ENCODE measurements at places on chromosomes 11 and 22.

- DNase-seq: peak; percentile 73
Observed at GRCh38 chr11:122186439-122187080, 70.5 kb upstream of the BLID start.

- no peak for DNase-seq
Observed at GRCh38 chr11:2447253-2447950, 2.6 kb downstream of the KCNQ1 start.

GRCh38 chr11:13784855-13785254, 116.4 kb downstream of the FAR1 start:
- DNase-seq: no peak

- DNase-seq: no peak
Observed at GRCh38 chr22:46929046-46929709, 166.7 kb downstream of the TBC1D22A start.

- DNase-seq: no peak
Observed at GRCh38 chr11:6864438-6864837, 1.6 kb downstream of the OR10A2 start.

DNA sequence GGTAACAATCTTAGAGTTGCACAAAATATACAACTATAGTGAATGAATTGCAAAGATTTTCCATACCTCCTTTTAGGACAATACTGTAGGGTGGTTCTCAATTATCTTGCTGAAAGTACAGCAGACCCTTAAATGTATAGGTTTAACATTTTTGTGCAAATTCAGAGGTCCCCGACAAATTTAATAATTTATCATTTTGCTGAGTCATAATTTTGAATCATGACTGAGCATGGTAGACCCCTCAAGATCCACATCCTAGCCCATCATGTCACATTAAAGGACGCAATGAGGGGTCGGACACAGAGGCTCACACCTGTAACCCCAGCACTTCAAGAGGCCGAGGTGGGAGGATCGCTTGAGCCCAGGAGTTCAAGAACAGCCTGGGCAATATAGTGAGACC, 43.5 kb downstream of the OSBP start:
- no peak for DNase-seq

- DNase-seq: no peak
Observed at GRCh38 chr22:34808618-34809017, 257.3 kb upstream of the ISX start.

DNA sequence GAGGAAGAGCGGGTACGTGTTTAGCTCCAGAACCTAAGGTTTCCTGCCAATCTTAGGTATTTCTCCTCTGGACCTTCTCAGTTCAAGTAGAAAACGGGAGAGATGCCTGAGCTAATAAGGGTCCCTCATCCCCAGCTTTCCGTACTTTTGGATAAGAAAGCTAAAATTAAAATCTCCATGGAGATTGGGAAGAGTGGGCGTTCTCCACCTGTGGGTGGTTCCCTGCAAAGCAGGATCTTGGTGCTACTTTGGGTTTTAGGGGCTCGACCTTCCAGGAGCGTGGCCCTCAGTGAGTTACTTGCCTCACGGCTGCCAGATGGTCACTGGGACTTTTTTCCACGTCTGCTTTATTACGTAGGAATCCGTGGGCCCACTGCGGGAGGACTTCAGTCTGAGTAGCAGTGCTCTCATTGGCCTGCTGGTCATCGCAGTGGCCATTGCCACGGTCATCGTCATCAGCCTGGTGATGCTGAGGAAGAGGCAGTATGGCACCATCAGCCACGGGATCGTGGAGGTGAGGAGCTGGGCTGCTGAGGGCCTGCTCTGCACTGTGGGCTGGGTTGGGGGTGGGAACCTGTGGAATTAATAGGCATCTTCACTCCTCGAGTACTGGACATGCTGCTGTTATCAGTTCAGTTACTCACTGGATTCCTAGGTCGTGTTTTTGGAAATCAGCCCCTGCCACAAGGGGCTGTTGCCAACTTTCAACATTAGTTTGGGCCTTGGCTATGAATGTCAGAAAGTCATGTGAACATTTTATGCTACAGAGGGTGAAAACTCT, 17.8 kb upstream of the ST14 start:
- no peak for DNase-seq

DNA sequence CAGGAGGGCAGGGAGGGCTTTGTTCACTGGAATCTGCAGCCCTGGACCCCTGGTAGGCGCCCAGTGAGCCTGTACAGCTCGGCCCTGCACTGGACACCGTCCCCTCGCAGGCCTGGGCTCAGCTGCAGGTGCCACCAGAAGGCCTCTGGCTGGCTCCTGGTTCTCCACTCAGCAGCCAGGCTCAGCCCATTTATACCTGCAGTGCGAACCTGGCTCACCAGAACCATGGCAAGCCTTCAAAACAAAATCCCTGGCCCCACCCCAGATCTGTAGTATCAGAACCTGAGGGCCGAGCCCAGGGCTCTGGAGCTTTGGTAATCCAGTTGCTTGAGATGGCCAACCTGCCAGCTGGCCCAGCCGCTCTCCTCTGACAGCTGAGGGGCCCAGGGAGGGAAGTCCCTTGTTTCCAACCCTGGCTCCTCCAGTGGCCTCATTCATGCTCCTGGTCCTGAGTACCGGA, 870 bp upstream of the FREY1 start:
- no peak for DNase-seq

GRCh38 chr11:104692751-104693150, 205.5 kb downstream of the CASP12 start:
- DNase-seq: no peak
